ENCODE measurements at places on chromosomes 7 and 10. TPM values are rescaled to one million over a fixed set of nuclear protein-coding genes. Genes with fewer than 3 reads are reported as not detected.

The NEUROD6 gene
- 0.11 TPM for polyA plus RNA-seq

The CSTF2T gene
- polyA plus RNA-seq = 17.1 TPM

The EBLN1 gene
- not detected for polyA plus RNA-seq

The EPHA1 gene
- not detected for polyA plus RNA-seq

The OPN1SW gene
- polyA plus RNA-seq = 0.97 TPM

The GALNT17 gene
- 32.0 TPM for polyA plus RNA-seq

The TMEM139 gene
- polyA plus RNA-seq = 2.9 TPM

The ZNF32 gene
- 41.3 TPM for polyA plus RNA-seq

The CHAT gene
- not detected for polyA plus RNA-seq

The ZCCHC24 gene
- 2.1 TPM for polyA plus RNA-seq

The DUSP5 gene
- polyA plus RNA-seq = 1.7 TPM

The WASL gene
- 97.6 TPM for polyA plus RNA-seq

The C10orf62 gene
- not detected for polyA plus RNA-seq

The LRRN3 gene
- polyA plus RNA-seq = 457 TPM

The GLI3 gene
- polyA plus RNA-seq = 0.65 TPM

The CNNM2 gene
- polyA plus RNA-seq = 6.3 TPM

The ICA1 gene
- 6.5 TPM for polyA plus RNA-seq

The HTR5A gene
- polyA plus RNA-seq = 79.7 TPM

The AZGP1 gene
- not detected for polyA plus RNA-seq

The FAM241B gene
- 18.0 TPM for polyA plus RNA-seq

The ZNF804B gene
- 0.08 TPM for polyA plus RNA-seq

The PDE6C gene
- polyA plus RNA-seq = 0.09 TPM

The ELFN1 gene
- 0.23 TPM for polyA plus RNA-seq

The PTPN20 gene
- polyA plus RNA-seq = 30.1 TPM

The CCDC172 gene
- not detected for polyA plus RNA-seq

The CALML5 gene
- not detected for polyA plus RNA-seq

The APBB1IP gene
- polyA plus RNA-seq = not detected

The PRKCQ gene
- 2.2 TPM for polyA plus RNA-seq

The DYNC1I1 gene
- 92.1 TPM for polyA plus RNA-seq

The MRLN gene
- polyA plus RNA-seq = 5.6 TPM

The VGF gene
- polyA plus RNA-seq = 10.7 TPM

The PRSS37 gene
- polyA plus RNA-seq = 1.6 TPM

The CYP2W1 gene
- not detected for polyA plus RNA-seq

The CFAP43 gene
- polyA plus RNA-seq = 1.8 TPM

The FAM25C gene
- polyA plus RNA-seq = not detected

The SEMA3E gene
- 19.8 TPM for polyA plus RNA-seq

All from Purkinje cell (primary cell).